Activated CD4-positive, CD25-positive, alpha-beta regulatory T cell (primary cell): ENCODE measurements at places on chromosomes 6 and 20.

DNA sequence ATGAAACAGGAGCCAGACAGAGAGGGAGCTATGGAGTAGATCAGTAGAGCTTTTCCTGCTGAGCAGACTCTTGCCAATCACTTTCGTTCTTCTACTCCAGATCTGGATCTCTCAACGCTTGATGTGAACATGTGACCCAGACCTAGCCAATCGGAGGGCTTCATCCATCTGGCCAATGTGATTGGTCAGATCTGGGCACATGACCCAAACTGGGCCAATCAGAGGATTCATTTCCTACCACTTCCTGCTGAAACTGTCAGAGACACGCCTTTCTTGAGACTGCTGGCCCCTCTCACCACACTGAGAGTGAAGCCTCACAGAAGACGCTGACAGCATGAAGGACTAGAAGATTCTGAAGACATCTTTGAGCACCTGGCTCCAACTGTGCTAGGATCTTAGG, 44.2 kb upstream of the ZMYND8 start:
- DNase-seq: no peak

GRCh38 chr20:21944227-21944626, 238.8 kb downstream of the PAX1 start:
- DNase-seq: no peak

GRCh38 chr20:44596876-44597275, 14.5 kb downstream of the PKIG start:
- DNase-seq: no peak

- no peak for DNase-seq
Observed at GRCh38 chr20:1707588-1708449, 50.2 kb upstream of the SIRPG start.

DNA sequence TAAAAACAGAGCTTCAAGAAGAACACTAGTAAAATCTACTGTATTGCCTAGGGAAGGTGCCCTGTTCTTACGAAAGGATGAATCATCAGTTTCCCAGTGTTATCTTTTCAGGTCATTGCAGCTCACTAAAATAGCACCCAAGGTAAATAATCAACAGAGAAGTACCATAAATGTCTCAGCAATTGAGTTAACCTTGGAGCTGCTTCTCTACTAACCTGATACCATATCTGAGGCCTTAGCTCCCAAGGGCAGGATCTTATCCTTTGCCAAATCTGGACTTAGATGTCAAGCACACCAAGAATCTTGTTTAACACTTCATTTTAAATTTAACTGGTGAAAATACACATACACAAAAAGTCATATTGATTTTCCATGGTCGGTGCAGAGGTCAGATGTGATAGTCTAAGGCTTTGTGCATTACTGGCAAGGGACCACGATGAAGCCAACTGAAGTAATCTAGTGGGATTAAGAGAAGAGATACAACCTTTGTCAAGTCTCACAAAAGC, 81.5 kb downstream of the EDN1 start:
- no peak for DNase-seq

DNA sequence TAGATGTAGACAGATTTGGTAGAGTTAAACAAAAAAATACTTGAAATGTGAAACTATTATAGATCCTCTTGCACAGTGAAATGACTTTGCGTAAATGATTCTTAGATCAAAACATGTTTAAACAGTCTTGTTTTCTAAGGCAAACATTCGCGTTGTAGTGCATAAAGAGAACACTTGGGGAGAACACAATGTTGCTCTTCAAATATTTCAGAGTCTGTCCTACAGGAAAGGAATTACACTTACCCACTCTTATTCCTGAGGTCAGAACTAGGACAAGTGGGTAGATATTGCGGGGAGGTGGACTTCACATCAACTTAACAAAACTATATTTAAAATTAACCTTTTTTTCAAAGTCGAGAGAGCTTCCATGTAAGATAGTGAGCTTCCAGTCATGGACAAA, 183.5 kb upstream of the PCSK2 start:
- no peak for DNase-seq

DNA sequence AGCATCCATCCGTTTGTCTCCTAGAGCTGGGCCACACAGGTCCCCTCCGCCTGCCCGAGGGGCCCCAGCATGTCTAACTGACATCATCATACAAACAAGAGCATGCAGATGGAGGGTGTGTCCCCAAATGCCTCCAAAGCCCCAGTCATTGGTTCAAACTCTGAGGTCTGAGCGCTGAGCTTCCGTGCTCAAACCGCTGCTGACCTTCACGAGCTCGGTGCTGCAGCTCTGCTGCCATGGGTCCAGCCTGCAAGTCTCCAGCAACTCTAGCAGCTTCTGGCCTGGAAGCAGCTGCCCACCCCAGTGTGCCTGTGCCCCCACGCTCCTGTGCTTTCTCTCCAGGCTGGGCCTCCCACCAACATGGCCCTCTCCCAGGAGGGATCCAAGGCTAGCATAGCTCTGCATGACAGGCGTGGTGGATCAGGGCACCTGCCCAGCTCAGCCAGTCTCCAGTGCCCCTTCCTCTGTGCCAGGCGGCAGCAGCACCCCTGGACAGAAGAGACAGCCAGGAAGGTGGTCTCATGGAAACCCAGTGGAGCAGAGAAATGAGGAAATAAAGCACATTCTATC, 131.6 kb upstream of the PMEPA1 start:
- no peak for DNase-seq

GRCh38 chr6:8279041-8279805, 156.1 kb downstream of the SLC35B3 start:
- DNase-seq: no peak

- DNase-seq: no peak
Observed at GRCh38 chr20:8631271-8631670, 437.6 kb upstream of the PLCB4 start.

- DNase-seq: no peak
Observed at GRCh38 chr6:79269877-79270276, 35.4 kb upstream of the HMGN3 start.

DNA sequence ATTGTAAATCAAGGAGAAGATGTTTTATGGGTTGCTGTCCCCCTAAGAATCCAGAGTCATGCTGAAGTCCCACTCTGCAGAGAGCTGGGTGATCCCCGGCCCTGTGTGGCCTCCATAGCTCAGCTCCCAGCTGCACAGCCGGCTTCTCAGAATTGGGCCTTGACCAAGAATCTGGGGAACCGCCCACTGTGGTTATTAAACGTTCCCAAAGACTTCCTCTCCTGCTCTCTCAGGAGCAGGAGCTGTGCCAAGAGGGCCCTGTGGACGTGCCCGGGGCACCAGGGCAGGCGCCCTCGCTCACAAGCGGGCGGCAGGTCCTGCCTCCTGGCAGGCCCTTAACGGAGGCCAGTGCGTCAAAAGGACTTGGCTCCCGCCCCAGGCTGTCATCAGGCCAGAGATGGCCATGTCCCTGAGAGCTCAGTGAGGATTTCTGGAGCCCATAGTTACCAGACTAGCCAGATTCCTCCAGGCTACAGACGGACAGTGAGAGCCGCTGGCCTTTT, 30.4 kb downstream of the ZC3H12D start:
- no peak for DNase-seq

- DNase-seq: peak; percentile 7
Observed at GRCh38 chr6:28258877-28259777, at the start of gene NKAPL. NKAPL (plus strand) TSS chr6:28259297; CDS start chr6:28259372, 75 bp downstream.

- DNase-seq: no peak
Observed at GRCh38 chr20:25270829-25271251, 23.0 kb downstream of the PYGB start.

- DNase-seq: no peak
Observed at GRCh38 chr6:116369964-116370759, 585 bp upstream of the DSE start.

- DNase-seq: no peak
Observed at GRCh38 chr20:47543006-47543431, 41.3 kb downstream of the NCOA3 start.

GRCh38 chr20:59836767-59837166, 96.7 kb downstream of the SYCP2 start:
- DNase-seq: no peak

DNA sequence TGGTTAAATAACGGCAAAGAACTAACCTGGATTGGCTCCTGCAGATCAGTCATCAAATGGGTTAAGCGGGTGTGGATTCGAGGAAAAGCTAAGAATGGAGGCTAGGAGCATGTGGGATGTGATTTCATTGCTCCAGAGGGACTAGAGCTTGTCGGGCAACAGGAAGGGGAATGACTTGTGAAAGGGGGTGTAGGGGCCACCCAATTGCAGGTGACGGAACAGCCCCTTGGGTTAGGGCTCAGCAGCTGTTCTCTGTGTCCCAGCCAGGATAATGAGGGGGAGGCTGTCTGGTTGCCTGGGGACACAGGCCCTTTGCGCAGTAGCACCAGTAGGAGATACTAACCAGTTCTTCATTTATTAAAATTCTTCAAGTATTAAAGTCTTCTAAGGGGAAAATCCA, 25.0 kb upstream of the MRPS18A start:
- DNase-seq: no peak

DNA sequence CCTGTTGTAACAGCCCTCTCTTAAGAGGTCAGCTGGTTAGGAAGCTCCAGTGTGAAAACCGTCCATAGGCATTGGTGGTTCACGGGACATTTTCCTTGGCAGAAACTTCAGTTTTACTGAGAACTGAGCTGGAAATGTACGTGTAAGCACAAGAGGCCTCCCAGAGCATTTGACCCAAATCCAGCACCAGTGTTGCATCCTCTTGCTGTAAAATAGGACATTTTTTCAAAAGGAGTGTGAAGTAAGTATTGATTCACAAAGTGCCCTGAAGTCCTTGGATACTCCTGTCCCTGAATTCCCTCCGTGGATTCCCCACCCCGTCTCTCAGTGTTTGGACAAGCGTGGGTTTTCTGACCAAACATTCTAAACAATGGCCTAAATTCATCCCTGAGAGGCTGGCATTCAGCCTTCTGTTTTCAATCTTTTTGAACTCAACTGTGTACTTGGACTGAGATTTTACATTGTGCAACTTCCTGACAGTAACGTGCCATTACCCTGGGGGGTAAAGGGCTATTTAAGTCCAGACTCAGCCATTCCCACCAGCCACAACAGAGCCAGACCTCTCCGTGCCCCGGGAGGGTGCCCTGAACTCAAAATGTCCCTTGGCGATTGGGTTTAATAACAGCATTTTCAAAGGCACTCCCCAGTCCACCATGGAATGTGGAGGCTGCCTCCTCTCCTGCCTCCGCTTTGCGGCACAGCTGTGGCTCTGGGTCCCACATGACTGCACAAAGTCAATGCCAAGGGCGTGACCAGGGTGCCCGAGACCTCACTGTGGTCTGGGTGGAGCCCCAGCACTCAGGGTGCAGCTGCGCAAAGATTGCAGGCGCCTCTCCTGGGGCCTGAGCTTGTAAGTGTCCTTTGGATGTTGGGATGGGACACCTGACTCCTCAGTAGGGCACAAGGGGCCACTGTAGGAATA, 92.7 kb upstream of the AFDN start:
- DNase-seq: no peak

- no peak for DNase-seq
Observed at GRCh38 chr6:142934599-142934998, 10.4 kb downstream of the HIVEP2 start.

GRCh38 chr20:48703107-48703506, 124.7 kb downstream of the PREX1 start:
- no peak for DNase-seq

DNA sequence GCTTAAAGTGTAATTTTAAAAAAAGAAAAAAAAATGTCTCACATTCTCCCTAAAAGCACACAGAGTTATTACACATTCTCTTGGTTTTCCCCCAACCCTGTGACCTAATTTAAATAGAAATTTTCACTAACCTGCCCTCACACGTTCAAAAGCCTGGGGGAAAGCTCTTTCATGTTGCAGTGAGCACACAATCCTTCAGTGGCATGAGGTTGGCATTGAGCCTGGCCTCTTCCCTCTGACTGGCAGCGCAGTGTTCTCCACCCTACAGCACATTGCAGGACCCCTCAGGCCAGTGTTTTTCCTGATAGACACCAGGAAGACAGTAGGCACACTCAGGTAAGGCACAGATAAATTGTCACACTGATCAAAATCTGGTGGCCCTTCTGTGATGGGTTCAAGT, 34.1 kb downstream of the TNFRSF21 start:
- no peak for DNase-seq

- DNase-seq: no peak
Observed at GRCh38 chr6:163356324-163356723, 58.2 kb upstream of the QKI start.

DNA sequence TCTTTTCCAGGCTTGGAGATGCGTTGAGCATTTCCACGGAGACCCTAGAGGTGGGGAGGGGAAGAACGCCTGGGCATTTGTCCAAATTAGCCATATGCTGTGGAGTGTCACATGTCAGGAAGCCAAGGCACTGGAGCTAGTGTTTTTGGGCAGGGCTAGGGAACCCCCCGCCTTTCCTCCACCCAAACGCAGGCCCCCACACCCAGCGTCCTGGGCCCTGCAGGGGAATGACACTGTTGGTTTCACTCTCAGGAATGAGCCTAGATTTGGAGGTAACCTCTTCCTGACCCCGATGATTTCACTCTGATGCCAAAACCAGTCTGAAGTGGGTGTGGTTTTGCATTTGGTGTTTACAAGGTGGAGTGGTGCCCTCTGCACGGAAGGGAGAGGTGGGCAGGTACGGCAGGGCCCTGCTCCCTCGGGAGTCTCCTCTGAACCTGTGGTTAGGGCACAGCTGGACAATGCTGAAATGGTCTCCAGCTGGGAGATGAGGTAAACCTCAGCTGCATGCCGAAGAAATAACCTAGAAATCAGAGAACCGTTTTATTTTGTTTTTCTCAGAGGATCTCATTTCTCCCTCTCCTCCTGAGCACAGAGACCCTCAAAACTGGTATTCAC, 29.5 kb downstream of the MTHFD1L start:
- no peak for DNase-seq

DNA sequence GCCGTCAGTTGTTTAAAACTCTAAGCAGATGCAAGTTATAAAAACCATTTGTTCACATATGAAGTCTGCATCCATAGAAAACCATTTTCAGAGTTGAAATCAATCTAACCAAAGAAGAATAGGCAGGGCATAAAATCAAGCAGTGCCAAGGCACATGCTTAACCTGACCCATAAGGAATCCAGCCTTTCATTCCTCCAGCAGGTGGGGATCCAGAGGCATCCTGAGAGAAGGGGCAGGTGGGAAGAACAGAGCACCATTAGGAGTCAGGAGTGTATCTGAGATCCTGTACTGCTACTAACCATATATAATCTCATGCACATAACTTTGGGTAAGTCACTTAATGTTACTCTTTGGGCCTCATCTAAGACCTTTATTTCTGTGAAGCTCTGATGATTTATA, 29.4 kb upstream of the FOXO3 start:
- DNase-seq: no peak

DNA sequence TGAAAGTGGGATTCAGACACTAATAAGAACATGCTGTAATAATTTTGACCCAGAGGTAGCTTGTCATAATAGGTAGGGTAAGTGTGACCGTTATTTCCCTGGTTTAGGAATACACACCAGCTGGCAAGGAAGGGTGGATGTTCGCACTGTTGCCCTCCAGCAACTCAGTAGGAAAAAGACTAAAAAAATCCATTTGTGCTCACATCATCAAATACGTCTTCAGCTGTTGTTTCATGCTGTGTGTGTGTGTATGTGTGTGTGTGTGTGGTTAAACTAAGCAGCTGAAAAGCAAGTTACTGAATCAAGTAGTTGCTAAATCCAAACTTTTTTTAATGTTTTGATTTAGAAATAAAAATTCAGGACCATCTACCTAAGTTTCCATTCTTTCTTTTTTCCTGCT, 218.7 kb downstream of the TRDN start:
- DNase-seq: no peak
